Chondrocyte (in vitro differentiated cells): ENCODE measurements at places on chromosomes 1 and 21. TPM values are rescaled to one million over a fixed set of nuclear protein-coding genes. Genes with fewer than 3 reads are reported as not detected.

- no peak for DNase-seq
These were observed 470.3 kb upstream of the NCAM2 start for GRCh38 chr21:20527731-20528460.

GRCh38 chr21:42158846-42159245 is 60.1 kb upstream of the ABCG1 start:
- no peak for DNase-seq

DNA sequence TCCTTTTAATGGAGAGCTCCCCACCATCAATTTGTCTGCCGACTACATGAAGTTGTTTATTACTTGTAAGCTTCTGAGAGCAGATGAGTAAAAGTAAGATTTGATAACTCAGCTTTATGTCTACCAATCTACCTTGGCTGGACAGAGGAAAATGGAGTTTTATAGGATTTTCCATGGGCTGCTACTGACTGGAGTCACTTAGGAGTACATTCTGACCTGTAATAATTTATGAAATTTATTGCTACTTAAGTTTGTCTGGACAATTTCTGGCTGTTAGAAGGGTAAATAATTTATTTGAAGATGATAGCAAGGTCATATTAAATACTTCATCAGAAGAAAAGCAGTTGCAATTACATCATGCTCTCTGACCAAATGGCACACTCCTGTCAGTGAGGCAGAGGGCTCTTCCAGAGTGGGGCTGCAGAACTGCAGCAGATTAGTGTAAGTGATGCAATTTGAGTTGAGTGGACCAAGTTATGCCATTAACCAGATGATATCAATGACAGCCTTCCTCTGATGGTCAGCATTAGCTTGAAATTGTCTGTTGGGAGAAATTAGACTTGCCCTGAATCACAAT is 736.7 kb upstream of the PTBP2 start:
- no peak for DNase-seq

DNA sequence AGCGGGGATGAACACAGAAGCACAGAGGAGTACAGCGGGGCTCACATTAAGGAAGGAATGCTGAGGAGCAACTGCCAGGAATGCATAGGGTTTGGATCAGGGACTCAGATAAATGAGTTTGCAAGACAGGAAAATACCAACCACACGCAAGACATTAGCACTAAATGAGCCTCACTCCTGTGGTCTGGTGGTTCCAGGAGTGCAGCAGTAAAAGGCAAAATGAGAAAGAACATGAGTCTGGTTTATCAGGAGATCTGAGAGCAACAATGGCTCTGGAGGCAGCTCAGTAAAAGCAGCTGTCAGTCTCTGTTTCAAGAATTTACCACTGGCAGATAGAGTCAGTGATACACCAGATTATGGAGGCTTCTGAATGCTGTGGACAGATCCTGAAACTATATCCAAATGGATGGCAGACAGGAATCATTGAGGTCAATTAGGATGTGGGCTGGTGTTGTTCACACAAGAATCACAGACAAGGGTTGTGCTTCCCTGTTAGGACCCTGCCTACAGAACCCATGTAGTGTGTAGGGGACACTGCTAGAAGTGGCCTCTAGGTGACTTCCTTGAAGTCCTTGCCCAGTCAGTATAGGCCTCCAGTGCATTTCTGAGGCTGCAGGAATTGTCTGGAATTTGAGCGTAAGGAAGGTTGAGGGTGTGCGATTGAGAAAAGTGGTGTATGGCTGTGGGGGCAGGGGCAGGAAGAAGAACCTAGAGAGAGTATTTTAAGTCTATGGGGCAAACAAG is 50.3 kb downstream of the CASQ2 start:
- DNase-seq, result no peak

- no peak for DNase-seq
These were observed 68.3 kb downstream of the CAPZB start for GRCh38 chr1:19416921-19417470.

DNA sequence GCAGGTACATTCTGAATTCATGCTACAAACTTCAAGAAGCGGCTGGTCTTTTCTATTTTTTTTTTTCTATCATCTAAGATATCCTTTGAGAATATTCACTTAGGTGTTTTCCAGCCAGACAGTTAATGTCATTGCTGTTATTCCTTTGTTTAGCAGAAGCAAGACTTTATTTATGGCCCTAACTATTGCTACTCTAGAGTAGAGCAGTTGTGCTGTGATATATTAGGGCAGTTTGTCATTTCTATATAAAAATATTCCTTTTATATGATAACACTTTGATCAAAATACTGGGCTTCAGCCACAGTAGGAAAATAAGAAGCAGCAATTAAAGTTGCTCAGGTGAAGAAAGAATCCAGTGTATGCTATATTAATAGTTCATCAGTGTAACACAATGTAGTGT is 959.3 kb downstream of the NCAM2 start:
- DNase-seq, result no peak

GRCh38 chr1:180181996-180182642 is 27.4 kb downstream of the QSOX1 start:
- peak; percentile 68 for DNase-seq

Gene GPR161
- 30.8 to 33.5 TPM (median 32.8 TPM) in 3 replicates for total RNA-seq
